ENCODE measurements at places on chromosomes 12 and 14.

- H3K4me3 ChIP-seq, result no peak overlapping the region
- no peaks in the 10 kb centered on the region for H3K4me1 ChIP-seq
- H3K27ac ChIP-seq, result no peak overlapping the region
- peaks cover 5% of the 10 kb centered on the region for H3K27me3 ChIP-seq
- peaks cover 5% of the 10 kb centered on the region for H3K36me3 ChIP-seq
Observed at GRCh38 chr12:108175310-108175709, 46.2 kb downstream of the WSCD2 start.

- H3K4me1 ChIP-seq, result no peaks in the 10 kb centered on the region
- no peak overlapping the region for H3K27ac ChIP-seq
- no peak overlapping the region for H3K4me3 ChIP-seq
- H3K27me3 ChIP-seq, result peaks cover 20% of the 10 kb centered on the region
- no peak for DNase-seq
Observed at GRCh38 chr12:115886666-115887065, 390.8 kb downstream of the MED13L start.

- H3K4me3 ChIP-seq, result no peak overlapping the region
- peaks cover 4% of the 10 kb centered on the region for H3K4me1 ChIP-seq
- H3K27me3 ChIP-seq, result peaks cover 20% of the 10 kb centered on the region
- no peak for DNase-seq
- H3K27ac ChIP-seq, result no peak overlapping the region
Observed at GRCh38 chr14:96208739-96209138, 4.1 kb downstream of the BDKRB2 start.

- no peak overlapping the region for H3K4me3 ChIP-seq
- no peaks in the 10 kb centered on the region for H3K27me3 ChIP-seq
- no peak overlapping the region for H3K27ac ChIP-seq
Observed at GRCh38 chr12:100927826-100928225, 133.2 kb downstream of the ANO4 start.

DNA sequence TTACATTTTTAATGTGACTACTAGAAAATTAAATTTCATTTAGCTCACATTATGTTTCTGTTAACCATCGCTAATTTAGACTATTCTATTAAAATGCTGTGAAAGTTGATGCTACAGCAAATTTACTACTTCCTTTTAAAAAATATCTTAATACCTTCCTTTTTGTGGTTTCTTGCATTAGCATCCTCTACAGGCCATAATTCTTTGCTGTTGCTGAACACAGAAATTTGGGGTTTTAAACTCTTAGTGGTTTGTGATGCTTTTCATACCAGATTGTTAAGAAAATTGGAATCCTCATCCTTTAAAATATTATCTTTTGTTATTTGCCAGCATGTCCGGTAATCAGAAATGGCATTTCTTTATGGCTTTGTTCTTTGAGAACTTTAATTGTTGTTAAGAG is 18.1 kb downstream of the WNK1 start:
- no peak for DNase-seq
- peaks cover 56% of the 10 kb centered on the region for H3K4me1 ChIP-seq
- no peaks in the 10 kb centered on the region for H3K27me3 ChIP-seq
- H3K4me3 ChIP-seq, result no peak overlapping the region
- no peak overlapping the region for H3K27ac ChIP-seq
- peaks cover 28% of the 10 kb centered on the region for H3K36me3 ChIP-seq

DNA sequence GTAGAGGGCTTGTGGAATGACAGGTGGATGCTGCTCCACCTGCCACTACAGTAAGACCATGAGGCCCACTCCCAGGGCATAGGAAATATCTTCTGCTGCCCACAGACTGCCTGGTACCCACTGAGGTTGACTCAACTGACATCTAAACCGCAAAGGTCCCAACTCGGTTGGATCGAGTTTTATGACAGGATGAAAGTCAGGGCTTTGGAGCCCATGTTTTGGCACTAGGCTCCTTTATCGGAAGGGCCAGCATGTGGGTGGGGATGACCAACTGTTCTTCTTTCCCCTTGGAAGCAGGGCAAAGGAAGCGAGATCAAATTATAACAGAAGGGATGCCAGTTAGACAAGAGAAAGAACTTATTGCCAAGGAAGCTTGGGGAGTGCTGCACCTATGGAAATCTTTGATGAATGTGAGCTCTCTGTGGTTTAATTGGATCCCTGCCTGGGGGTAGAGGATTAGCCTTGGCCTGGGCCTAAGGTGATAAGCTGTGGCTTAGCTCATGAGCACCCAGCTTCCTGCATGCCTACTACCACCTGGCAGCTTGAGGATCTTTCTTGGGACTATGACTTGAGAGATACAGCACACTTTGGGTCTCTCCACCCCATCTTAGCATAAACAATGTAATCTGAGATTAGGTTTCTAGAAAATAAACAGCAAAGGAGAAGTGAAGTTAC is 121.8 kb downstream of the KCNA5 start:
- no peaks in the 10 kb centered on the region for H3K36me3 ChIP-seq
- no peak overlapping the region for H3K4me3 ChIP-seq
- DNase-seq, result no peak
- no peak overlapping the region for H3K27ac ChIP-seq
- H3K4me1 ChIP-seq, result no peaks in the 10 kb centered on the region

DNA sequence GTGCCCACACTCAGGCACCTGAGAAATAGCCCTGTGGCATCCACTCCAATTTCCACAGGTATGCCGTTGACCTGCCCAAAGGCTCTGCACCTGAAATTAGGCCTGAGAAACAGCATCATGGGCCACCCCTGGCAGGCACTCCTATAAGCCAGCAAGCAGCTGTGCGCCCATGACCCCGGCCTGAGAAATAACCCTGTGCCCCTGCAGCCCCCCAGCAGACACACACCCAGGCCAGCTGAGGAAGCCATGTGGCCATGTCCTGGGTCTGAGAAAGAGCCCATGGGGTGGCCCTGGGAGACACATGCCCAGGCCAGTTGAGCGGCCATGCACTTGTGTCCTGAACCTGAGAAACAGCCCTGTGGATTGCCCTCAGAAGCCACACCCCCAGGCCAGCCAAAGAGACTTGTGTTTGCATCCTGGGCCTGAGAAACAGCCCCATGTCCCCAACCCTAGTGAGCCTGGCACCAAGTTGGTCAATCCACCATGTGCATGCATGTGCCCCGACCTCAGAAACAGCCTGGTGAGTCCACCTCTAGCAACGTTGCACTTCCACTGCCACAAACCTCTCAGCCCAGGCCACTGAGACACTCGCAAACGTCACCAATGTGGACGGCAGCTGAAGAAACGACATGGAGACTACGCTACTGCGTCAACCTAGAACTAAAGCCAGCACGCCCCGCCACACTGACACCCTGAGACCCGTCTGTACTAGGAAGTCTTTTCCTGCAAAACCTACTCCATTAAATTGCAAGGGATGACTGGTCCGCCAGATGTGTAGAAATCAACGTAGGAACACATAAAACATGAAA is 411.9 kb downstream of the TMEM121 start:
- H3K4me3 ChIP-seq, result no peak overlapping the region
- peaks cover 3% of the 10 kb centered on the region for H3K27me3 ChIP-seq
- no peaks in the 10 kb centered on the region for H3K4me1 ChIP-seq
- no peak for DNase-seq
- H3K27ac ChIP-seq, result no peak overlapping the region
- peaks cover 8% of the 10 kb centered on the region for H3K36me3 ChIP-seq

Data from naive thymus-derived CD8-positive, alpha-beta T cell (primary cell).